ENCODE measurements at places on chromosomes 12 and 14.

- no peak for DNase-seq
Measured at GRCh38 chr14:101500061-101500460, 61.2 kb upstream of the DIO3 start.

GRCh38 chr14:23299211-23299957 lies 3.3 kb downstream of the PPP1R3E start:
- DNase-seq, result no peak

DNA sequence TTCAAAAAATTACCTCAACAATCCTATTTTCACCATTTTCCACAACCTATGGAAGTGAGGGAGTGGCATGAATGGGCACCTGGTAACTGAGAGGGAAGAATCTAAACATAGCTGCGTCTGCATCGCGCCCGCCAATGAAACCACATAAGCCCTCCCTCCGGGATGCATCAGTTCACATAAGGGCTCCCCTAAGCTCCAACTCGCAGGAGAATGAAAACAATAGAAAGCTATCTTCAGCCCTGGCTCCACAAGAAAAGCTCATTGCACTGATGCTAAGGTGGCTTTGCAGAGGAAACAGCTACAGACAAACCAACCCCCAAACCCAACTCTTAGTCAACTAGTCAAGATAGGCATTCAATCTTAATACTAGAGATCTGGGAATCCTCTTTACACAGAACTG lies 173.3 kb downstream of the FOXN3 start:
- DNase-seq, result no peak

DNA sequence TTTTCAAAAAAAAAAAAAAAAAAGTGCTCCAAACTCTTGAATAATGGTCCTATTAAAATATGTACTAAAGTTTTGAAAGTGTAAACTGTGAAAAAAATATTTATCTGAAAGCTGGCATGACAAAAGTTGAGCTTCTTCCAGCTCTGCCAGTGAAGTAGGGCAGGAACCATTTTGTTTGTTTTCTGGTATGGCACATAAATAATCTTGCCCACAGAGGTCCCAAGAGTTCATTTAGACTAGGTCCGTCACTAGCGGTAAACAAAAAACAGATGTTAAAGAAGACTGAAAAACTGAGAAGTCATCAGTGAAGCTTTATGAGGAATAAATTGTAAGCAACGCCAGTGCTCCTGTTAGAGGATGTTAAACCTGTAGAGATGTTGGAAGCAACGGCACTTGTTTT lies 7.0 kb downstream of the ERP27 start:
- no peak for DNase-seq

GRCh38 chr14:46048127-46048526 lies 603.5 kb downstream of the RPL10L start:
- no peak for DNase-seq

GRCh38 chr12:40263616-40264409 lies 39.0 kb downstream of the LRRK2 start:
- DNase-seq, result no peak

GRCh38 chr12:66165141-66165540 lies 4.7 kb downstream of the TMBIM4 start:
- DNase-seq, result no peak

DNA sequence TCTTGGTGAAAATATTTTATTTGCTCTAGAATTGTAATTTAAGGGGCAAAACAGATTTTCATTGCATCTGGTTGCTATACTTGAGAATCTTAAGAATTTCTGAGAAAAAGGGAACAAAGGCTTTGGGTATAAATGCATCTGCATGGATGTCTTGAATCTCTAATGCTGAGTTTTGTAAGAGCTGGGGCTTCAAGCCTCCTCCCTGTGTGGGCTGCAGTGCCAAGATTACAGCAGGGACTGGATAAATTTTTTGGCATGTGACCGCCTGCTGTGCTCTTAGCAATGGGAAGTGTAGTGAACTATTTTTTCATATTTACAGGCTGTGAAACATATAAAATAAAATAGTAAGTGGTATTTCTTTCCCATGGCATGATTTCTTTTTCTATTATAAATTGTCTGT lies 70.0 kb downstream of the SLC38A6 start:
- DNase-seq, result no peak
